ENCODE measurements at places on chromosomes 13 and 19. TPM values are rescaled to one million over a fixed set of nuclear protein-coding genes. Genes with fewer than 3 reads are reported as not detected.

APOC4 gene
- total RNA-seq: not detected

LINGO3 gene
- not detected for total RNA-seq

LIM2 gene
- total RNA-seq: not detected

GRIK5 gene
- 5.6 TPM for total RNA-seq

YJU2 gene
- 32.1 TPM for total RNA-seq

RASL11A gene
- 19.4 TPM for total RNA-seq

TMEM255B gene
- 1.8 TPM for total RNA-seq

GARRE1 gene
- total RNA-seq: 25.5 TPM

LYL1 gene
- total RNA-seq: 2.9 TPM

SPACA4 gene
- total RNA-seq: not detected
